Keratinocyte (primary cell): ENCODE measurements at places on chromosomes 4 and X. TPM values are rescaled to one million over a fixed set of nuclear protein-coding genes. Genes with fewer than 3 reads are reported as not detected.

DNA sequence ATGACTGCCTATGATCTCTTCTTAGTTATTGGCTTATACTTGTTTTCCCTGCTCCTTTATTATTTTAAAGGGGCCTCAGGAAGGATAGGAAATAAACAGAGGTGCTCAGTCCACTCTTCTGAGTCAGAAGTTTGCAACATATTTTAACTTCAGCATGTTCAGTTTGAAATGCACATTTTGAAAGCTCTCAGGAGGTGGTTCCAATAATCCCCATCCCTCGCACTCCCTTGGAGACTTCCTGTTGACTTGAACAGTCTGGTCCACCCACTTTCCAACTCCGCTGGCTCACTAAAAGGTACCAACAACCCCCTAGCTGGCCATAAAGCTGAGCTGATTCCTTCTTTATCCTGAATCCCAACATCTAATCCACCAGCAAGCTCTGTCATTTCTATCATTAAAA is 78.3 kb upstream of the DUSP21 start:
- DNase-seq: no peak

- no peak for DNase-seq
These were observed 18.0 kb downstream of the FAM184B start for GRCh38 chr4:17763416-17763815.

DNA sequence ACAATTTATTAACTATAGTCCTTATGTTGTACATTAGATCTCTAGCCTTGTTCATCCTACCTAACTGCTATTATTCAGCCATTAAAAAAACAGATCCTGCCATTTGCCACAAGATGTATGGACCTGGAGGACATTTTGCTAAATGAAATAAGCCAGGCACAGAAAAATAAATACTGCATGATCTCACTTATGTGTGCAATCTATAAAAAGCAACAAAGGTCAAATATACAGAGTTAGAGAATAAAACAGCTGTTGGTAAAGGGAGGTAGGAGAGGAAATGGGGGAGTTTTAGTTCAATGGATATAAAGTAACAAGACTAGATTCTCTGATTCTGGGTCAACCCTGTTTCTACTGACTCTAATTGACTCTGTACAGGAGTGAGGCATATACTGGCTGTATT is 103.3 kb upstream of the FAM9C start:
- DNase-seq: no peak

Gene ZAR1
- polyA plus RNA-seq: not detected in 3 replicates

Gene F8A3
- 0.44 to 1.6 TPM (median 1.1 TPM) in 3 replicates for polyA plus RNA-seq

Gene DUSP21
- polyA plus RNA-seq: not detected in 3 replicates

Gene RTL3
- not detected in 3 replicates for polyA plus RNA-seq

Gene ACTRT1
- polyA plus RNA-seq: not detected in 3 replicates

Gene GSX2
- not detected in 3 replicates for polyA plus RNA-seq

Gene FSTL5
- polyA plus RNA-seq: not detected in 3 replicates

Gene SYN1
- polyA plus RNA-seq: 0.07 to 0.36 TPM in 2 of 3 replicates, not detected in the other

Gene SMARCA1
- polyA plus RNA-seq: 15.7 to 21.6 TPM (median 16.8 TPM) in 3 replicates
